ENCODE measurements at places on chromosomes 13 and 19.

- peak; percentile 7 for DNase-seq
Observed at GRCh38 chr19:13441810-13442512, 64.3 kb downstream of the CACNA1A start.

DNA sequence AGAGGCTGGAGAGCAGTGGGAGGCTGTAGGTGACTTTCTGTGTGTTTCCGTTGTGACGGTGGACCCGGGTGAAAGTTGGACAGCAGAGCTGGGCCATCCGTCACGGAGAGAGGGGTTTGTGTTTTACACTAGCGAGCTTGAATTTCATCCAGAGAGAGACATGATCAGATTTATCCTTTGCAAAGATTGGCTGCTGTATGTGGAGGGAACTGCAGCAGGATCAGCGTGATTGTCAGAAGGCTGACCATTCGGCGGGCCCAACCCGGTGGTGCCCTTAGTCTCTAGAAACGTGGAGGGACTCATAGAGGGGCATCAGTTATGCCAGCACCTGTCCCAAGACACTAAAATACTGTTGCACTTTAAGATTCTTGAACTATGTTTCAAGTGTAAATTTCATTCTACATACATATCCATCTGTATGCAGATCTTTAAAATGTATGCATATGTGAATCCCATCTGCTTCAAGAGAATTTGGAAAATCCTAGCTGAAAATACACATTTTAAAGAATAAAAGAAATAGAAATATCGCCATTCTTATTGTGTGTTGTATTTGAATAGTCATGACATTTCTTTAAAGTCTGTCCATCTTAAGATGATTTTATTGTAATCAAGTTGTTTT is 7.0 kb downstream of the FAM124A start:
- DNase-seq, result no peak

DNA sequence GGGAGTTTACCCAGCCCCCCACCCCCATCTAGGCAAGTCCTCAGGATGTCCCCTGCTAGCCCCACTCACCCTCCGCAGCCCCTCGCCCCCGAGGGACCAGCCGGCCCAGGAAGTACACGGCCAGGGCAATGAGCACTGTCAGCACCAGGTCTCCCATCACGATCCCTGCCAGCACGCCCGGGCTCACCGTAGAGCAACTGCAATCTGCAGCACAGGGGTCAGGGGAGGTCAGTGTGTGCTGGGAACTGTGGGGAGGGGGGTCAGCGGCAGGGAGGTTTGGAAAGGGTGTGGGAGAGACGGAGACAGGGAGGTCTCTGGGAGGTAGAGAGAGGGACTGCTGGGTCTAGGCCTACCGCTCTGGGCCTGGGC is 734 bp downstream of the TYROBP start:
- DNase-seq, result no peak

DNA sequence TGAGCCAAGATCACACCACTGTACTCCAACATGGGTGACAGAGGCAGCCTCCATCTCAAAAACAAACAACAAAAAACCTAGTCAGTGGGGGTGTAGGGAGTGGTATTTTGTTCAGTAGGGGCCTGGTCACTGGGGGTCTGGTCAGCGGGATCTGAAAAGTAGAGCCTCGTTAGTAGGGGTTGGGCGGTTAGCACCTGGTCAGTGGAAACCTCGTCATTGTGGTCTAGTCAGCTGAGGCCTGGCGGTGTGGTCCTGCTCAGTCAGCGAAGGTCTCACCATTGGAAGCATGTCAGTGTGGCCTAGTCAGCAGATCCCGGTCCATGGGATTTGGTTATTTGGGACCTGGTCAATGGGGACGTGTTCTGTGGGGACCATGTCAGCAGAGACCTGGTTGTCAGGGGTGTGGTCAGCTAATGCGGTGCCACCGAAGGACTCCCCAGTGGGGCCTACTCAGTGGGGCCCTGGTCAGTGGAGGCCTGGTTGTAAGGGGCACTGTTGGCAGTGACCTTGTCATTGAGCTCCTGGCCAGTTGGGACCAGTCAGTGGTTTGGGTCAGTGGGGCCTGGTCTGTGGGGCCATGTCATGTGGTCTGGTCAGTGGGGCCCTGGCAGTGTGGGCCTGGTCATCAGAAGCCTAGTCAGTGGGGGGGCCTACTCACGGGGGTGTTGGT is 63.0 kb upstream of the TPM4 start:
- DNase-seq, result no peak

DNA sequence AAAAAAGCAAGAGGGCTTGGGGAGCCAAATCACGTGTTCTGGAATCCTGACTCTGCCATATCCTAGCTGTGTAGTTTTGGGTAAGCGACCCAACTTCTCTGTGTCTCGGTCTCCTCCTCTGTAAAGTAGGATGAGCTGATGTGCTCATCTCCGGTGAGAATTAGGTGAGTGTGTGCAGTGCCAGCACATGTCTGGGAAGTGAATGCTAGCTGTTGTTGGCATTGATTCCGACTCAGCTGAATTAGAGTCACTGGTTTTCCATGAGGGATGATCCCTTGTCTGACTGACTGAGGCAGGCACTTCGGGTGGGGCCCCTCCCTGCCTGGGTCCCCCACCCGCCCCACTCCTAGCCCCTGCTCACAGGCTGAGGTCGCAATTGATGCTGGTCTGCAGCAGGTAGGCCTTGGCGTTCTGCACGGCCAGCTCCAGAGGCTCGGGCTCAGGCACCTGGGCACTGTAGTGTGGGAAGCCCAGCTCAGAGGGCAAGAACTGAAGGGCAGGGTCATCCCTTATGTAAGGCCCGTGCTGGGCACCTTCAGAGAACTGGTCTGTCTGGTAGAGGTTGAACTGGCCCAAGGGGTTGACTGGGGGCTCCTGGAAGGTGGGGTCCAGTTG is 835 bp downstream of the RSPH6A start:
- DNase-seq, result no peak

GRCh38 chr13:114234266-114234644 is 442 bp upstream of the CDC16 start:
- DNase-seq, result no peak

DNA sequence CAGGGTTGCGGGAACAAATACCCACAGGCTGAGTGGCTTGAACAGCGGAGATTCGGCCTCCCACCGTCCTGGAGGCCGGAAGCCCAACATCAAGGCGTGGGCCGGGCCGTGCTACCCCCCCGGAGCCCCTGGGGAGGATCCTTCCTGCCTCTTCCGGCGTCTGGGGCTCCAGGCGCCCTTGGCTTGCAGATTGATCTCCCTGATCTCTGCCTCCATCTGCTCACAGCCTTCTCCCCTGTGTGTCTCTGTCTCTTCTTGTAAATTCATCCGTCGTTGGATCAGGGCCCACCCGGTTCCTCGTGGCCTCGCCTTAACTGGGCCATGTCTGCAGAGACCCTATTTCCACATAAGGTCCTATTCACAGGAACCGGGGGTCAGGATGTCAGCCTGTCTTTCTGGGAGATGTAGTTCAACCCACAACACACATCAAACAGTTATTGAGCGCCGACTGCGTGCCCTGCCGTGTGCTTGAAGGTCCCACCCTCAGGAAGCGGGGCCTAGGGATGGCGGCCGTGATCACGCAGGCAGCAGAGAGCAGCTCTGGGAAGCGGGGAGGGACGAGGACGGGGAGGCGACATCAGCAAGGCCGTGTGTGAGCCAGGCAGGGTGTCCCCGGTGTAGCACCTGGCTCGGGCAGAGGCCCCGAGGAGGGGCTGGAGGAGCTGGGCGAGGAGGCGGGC is 21.3 kb downstream of the HCN2 start:
- DNase-seq, result peak; percentile 34

DNA sequence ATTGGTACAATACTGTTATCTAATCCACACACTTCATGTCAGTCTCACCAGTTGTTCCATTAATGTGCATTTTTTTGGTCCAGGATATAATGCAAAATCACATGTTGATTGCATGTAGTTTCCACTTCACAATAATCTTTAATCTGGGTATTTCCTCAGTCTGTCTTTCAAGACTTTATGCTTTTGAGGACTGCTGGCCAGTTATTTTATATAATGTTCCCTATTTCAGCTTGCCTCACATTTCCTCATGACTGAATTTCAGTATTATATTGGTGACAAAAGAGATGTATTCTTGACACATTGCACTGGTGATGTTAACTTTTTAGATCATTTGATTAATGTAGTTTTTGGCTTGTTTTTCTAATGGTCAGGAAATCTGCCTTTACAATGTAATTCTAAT is 368.3 kb downstream of the IRS2 start:
- DNase-seq, result no peak

DNA sequence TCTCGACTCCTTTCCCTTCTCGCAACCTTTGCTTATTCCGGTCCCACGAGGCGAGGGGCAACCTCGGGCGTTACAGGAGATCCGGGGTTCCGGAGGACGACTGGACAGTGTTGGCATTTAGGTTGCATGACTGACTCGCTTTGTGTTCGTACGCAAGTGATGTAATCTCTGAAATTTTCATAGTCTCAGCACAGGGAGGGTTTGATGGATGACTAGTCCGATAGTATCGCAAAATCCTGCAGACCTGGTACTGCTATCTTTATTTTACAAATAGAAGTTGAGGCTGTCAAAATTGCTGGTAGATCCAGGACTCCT is 342 bp downstream of the DDX49 start:
- no peak for DNase-seq

DNA sequence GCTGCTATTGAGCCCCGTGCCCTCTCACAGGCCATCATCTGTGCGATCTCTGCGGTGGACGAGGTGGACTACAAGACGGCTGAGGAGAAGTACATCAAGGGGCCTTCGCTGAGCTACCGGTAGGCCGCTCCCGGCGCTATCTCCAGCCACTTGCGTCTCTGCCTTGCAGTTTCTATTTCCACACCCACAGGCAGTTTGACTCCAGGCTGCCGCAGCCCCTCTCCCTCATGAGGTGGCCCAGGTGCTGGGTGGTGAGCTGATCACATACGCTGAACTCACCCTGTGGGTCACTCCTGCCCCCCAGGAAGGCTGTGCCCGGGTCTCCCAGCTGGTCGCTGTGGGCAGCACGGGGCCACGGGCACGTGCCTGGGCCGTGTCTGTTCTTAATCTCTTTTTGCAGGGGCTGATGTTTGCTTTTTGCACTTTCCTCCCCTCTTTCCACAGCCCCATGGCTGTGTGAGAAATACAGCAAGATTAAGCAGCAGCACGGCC is 10.6 kb upstream of the NDUFS7 start:
- no peak for DNase-seq

DNA sequence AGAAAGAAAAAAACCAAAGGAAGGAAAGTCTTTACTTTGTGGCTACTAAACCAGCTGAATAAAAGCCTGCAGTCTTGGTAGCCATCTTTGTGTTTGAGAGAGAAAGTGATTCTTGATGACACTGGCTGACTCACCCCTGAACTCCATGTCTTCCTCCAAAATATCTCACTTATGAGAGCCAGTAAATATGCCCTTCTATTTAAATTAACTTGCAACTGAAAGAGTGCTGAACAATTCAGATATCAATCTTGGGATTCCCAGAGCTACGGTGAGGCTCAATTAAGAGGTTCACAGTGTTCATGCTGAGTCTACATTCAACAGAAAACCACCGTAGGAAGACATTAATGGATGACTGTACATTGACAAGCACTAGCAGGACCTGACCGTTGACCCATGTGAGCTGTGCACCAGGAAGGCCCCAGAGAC is 57.9 kb downstream of the KCTD12 start:
- no peak for DNase-seq

- DNase-seq, result no peak
Observed at GRCh38 chr13:44930963-44931623, 58.2 kb downstream of the NUFIP1 start.

DNA sequence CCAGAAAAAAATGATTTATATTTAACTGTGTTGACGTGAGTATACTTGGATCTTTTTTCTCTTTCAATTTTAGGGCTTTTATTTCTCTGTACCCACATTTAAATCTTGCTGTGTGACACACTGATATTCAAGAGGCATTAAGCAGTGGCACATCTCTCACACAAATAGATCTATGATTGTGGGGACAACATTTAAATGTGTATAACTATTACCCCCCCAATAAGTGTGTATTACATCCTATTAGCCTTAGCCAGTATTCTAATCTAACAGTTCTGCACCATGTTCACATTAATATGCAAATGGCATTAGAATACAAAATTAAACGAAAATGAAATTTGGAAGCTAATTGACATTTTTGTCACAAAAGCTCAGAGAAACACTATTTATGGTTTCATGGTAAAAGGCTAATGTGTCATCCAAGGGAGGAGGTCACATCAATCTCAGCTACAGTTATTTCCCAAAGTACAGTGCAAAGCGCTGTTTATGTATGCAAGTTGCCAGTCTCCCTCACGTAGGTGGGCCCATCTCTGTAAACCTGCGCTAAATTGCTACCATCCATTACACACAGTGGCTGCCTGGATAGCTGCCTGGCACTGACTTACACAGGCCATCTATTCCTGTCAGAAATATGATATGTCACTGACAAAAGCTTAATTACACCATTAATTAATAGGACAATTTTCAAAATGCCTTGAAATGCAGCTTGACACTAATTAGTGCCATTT is 984.7 kb upstream of the PCDH9 start:
- DNase-seq, result no peak

DNA sequence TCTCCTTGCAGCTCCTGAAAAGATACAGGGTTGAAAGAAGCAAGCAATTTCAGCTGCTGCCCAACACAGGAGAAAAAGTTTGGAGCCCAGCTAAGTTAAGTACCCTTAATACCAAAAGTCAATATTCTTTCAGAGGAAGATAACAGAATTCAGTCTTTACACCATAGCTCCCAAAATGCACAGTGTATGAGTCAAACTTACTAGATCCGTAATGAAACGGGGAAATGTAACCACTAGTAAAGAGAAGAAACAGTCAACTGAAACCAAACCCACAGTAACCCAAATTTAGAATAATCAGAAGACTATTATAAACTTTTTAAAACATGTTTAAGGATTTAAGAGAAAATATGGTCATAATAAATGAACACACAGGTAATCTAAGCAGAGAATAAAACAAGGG is 45.2 kb downstream of the SUCLA2 start:
- DNase-seq, result no peak

- DNase-seq, result no peak
Observed at GRCh38 chr19:4500841-4501591, 17.3 kb downstream of the PLIN4 start.
